Cardiac septum (tissue), 1 donor: ENCODE measurements at places on chromosomes 2 and 18. TPM values are rescaled to one million over a fixed set of nuclear protein-coding genes. Genes with fewer than 3 reads are reported as not detected.
A peak's percentile ranks its signal among the peaks of the same experiment; 100 is the strongest.

GRCh38 chr2:30288561-30288960, 57.2 kb downstream of the LBH start:
- DNase-seq, result no peak

GRCh38 chr2:181374781-181375675, 82.2 kb upstream of the ITGA4 start:
- DNase-seq, result no peak

DNA sequence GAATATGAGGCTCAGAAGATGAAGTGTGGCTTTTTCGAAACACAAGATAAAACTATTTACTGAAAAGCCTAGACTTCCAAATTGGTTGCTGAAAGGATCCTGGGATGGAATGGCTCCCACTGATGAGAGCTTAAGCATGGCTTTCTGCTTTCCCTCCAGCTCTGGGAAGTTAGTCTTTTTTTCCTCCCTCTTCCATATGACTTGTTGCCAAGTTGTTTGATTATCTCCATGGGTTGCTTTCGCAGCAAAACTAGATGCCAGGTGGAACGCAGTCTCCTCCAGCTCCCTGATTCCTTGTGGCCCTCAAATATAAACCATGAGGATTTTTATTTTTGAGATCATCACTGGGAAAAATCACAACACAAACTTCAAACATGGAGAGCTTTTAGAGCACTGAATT, 276.5 kb downstream of the LRRTM1 start:
- no peak for DNase-seq

The C2orf80 gene
- not detected for total RNA-seq

DNA sequence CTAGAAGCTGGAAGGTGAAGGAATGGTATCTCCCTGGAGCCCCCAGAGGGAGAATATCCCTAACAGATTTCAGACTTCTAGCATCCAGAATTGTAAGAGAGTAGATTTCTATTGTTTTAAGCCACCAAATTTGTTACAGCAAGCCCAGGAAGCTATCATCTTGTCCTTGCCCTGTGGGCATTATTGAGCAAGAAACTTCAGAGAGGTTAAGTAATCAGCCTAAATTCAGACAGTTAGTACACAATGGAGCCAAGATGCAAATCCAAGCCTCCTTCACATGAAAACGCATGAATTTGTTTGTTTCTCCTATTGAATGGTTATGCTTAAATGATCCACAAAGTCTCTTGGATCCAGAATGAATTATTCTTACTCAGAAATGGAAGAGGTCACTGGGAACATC, 55.2 kb upstream of the TRIB2 start:
- no peak for DNase-seq

The DYNAP gene
- not detected for total RNA-seq

DNA sequence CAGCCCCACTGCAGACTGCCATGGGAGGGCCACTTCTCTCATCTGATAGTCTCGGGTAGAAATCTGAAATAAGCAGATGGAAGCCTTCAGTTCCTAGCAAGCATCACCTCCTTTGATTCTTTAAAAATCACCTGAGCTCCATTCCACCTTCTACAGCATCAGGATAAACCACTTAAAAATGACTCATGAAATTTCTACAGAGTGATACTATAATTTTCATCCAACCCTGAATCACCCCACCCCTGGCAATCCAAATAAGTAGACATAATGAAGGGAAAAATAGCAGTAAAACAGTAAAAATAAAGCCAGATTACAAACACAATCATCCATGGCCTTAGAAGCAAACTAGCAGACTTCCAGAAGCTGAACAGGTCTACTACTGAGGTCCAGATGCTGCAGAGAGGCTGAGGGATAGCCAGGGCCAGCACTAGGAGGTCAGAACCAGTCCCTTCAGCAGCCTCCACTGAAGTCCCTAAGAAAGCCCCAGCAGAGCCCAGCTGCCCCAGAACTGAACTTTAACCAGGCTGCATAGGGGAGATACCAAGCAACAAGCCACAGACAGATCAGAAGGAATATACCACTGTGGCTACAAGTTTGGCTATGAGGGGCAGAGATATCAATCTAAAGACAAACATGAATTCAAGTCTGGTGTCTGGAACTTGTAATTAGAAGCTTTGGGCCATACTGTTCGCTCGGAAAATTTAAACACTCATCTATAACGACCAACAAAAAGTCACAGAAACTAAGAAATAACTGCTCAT, 54.7 kb upstream of the RNU4ATAC start:
- no peak for DNase-seq

GRCh38 chr18:57780706-57781347, 22.3 kb downstream of the ATP8B1 start:
- DNase-seq, result no peak

DNA sequence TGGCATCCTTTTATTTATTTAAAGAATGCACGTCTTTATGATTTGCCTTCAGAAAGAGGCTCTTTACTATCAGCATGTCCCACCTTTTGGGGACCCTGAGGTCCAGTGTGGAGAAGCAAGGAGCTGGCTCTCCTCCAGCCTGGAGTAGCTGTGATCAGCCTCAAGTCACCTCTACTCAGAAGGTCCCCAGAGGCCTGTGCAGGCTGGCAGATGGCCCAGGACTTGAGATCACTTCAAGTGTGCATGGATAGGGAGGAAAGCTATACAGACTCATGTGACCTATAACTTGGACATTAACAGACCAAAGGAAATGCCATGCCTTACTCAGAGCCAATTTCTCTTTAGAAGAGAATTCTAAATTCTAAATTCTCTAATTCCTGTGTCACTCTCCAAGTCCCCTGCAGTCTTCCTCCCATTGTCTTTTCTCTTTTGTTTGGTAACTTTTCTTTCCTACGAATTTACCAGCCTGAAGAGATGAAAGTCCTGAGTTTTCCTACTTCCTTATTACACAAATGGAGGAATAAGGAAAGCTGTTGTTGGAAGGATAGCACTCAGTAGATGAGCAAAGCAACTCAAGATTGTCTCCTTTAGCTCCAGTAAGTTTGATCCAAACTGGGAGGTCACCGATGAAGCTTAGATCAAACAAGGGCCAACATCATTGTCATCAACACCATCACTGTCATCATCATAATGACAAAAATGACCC, 163.9 kb downstream of the GFPT1 start:
- no peak for DNase-seq

GRCh38 chr2:195592105-195592504, 64.9 kb upstream of the SLC39A10 start:
- no peak for DNase-seq

The EML6 gene
- 0.83 TPM for total RNA-seq

GRCh38 chr2:197235711-197236110, 74.9 kb downstream of the ANKRD44 start:
- DNase-seq, result no peak

GRCh38 chr18:3848316-3848715, 398.3 kb downstream of the TGIF1 start:
- no peak for DNase-seq

DNA sequence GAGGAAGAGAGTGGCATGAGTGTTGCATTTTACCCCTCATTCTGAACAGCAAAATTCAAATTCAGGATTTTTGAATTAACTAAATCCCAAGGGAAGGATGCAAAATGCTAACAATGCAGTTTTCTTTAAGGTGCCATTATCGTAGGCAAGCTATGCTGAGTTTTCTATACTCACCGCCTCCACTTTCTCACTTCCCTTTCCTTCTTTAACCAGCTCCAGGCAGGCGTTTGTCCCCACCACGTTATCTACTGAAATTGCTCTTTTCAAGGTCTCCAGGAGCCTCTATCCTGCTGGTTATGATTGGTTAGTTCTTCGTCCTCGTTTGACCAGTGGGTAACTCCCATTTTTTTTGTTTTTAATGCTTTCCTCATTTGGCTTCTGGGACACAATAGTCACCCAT, 1.8 kb upstream of the CPO start:
- DNase-seq, result no peak

DNA sequence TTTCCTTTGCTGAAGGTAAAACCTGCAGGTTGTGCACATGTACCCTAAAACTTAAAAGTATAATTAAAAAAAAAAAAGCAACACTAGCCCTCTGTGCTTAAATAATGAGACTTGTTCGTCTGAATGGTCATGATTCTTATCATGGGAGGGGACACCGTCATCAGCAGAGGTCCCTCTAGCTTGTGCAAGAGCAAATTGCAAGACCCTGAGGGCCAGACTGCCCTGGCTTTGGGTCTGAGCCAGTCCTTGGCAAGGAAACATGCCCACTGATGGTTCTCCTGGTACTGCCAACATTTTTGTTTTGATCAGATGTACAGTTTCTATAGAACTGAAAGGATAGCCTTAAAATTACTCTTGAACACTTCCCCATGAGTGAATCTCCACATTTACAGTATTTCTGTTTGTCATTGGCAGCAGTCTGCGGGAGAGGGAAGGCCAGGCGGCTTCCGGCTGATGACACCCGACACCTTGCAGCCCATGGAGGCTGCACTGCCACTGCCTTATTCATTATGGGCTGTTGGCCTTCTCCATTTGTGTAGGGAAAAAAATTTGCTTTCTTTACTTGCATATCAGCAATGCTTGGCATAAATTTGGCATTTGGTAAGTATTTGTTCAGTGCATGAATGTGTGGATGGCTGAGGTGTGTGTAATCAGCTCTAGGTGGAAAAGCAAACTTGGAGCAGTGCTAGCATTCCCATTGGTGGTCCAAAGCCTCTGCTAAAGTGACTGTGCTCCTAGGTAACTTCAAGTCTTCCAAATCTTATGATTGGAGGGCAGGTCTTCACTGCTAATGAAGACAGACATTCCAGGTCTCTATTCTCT, 161.6 kb upstream of the ALKAL2 start:
- DNase-seq, result no peak

DNA sequence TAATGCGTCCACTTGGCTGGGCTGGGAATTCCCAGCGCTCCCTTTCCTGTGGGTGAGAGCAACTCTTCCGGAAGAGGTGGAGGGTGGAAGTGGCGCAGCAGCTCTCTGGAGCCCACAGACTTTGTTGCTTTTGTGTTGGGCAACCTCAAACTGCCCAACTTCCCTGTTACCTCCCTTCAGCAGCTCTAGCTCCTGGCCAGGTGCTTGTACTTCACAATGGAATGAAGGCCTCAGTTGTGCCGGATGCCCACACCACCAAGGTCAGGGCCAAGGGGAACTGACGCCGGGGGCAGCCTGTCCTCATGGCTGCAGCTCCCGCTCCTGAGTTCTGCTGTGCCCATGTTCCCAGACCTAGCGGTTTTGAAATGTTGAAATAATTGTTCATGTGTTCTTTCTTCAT, 322.9 kb downstream of the GALR1 start:
- no peak for DNase-seq

GRCh38 chr18:58671111-58671631, at the start of gene MALT1:
Gene MALT1 (plus strand): TSS chr18:58671465. CDS start chr18:58671644, 179 bp downstream.
- peak; percentile 98 for DNase-seq

- DNase-seq, result no peak
Observed at GRCh38 chr2:18926631-18927524, 337.5 kb upstream of the NT5C1B start.

The WDPCP gene
- 27.3 TPM for total RNA-seq

DNA sequence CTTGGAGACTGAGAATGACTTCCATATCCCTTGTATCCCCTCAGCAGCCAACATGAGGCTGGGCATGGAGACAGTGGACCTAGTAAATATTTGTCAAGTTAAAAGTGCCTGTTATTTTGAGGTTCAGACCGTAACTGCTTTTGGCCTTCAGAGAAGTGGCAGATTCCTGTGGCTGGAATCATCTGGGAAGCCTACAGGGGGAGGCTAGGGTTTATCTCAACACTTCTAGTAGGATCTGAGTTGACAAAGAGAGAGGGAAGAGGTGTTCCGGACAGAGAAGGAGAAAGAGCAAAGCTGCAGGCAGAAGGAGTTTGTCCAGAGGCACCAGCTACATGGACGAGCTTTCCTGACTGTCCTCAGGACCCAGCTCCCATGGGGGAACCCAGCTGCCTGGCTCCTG, 27.0 kb downstream of the SLC14A2 start:
- DNase-seq, result no peak

DNA sequence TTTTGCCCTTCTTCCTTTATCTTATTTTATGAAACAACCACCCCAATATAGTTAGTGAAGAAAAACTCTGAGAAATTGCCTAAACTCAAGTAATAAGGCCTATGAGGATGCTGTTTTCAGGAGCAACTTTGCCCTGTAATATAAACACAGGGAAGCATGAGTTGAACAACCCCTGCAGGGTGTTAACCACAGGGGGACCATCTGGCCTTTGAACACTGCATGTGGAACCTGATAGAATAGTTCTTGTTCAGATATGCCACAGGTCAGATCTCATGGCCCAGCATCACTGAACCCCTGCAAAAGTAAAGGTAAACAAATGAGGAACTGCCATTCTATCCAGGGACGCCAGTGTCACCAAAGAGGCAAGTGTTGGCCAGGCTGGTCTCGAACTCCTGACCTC, 82.6 kb downstream of the MAPK4 start:
- peak; percentile 29 for DNase-seq

DNA sequence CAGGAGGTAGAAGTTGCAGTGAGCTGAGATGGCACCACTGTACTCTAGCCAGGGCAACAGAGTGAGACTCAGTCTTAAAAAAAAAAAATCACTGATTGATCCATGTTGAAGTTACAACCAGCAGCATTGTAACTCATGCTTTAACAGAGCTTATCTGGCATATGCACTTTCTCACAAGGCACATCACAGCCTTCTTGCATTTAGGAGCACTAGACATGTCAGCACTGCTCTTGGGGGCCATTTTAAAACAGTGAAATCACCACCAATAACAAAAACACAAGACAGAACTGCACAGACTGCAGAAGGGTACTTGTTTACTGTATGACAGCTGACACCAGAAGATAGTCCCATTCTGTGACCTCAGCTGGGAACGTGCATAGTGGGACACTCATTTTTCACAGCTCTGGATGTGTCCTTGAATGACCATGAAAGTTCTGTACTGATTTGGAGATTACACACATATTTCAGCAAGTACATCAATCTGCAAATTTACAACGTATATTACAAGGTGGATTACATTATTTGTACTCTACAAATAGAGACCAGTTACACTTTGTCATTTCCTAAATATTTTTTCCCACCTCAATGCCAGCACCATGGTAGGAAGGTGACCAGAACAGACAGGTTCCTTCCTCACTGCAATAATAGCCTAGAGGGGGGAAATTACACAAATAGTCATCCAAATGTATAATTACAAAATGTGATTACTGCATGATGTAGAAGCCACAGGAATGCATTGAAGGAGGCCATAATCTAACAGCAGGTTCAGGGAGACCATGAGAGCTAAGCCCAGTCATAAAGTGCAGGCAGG, 35.1 kb downstream of the CCBE1 start:
- no peak for DNase-seq

- no peak for DNase-seq
Observed at GRCh38 chr18:31056296-31056695, 13.8 kb upstream of the DSC3 start.

The GALNT14 gene
- 0.48 TPM for total RNA-seq
